ENCODE measurements at places on chromosomes 1 and 21. TPM values are rescaled to one million over a fixed set of nuclear protein-coding genes. Genes with fewer than 3 reads are reported as not detected.

Gene SHE
- total RNA-seq = not detected

Gene REN
- 3.1 TPM for total RNA-seq

Gene HOOK1
- total RNA-seq = 5.0 TPM

Gene EXOC8
- total RNA-seq = 14.0 TPM

Gene IGSF8
- 37.1 TPM for total RNA-seq

Gene AGT
- not detected for total RNA-seq

Gene CD84
- total RNA-seq = not detected

Gene MX2
- total RNA-seq = 0.46 TPM
